Left lung (tissue), 14 donors: ENCODE measurements at places on chromosomes 7 and 10. TPM values are rescaled to one million over a fixed set of nuclear protein-coding genes. Genes with fewer than 3 reads are reported as not detected.

- no peak for DNase-seq
These were observed 53.5 kb downstream of the SCIN start for GRCh38 chr7:12623885-12624498.

DNA sequence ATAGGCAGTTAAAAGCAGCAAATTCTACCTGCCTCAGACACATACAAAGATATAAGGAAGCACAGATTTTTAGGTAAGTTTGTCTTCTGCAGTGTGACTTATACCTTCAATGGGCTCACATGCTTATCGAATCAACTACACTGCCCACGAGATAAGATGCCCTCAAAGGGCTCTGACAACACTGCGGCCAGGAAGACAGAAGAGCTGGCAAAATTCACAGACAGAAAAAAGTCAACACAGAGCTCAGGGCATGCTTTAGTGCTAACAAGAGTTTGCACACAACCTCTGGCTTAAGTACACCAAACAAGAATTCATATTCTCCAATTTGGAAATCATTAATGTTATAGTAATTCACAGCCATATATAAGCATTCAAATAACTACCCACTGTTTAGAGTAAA is 62.3 kb downstream of the LARP4B start:
- no peak for DNase-seq

DNA sequence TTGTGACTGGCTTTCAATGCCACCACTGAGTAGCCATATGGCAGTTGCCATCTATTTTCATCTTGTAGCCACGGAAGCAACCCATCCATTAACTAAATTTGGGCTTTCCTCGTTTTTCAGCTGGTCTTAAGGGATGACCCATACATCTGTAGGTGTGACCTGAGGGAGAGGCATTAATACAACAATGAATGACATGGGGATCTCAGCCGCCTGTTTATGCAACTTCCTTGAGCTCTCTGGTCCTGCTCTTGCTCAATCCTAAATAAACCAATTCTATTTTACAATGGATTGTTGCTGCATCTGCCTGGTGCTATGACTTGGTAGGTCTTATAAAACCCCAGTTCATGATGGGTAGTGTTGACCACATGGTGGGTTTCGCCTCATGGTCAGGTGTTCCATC is 21.9 kb upstream of the ADAM22 start:
- no peak for DNase-seq

DNA sequence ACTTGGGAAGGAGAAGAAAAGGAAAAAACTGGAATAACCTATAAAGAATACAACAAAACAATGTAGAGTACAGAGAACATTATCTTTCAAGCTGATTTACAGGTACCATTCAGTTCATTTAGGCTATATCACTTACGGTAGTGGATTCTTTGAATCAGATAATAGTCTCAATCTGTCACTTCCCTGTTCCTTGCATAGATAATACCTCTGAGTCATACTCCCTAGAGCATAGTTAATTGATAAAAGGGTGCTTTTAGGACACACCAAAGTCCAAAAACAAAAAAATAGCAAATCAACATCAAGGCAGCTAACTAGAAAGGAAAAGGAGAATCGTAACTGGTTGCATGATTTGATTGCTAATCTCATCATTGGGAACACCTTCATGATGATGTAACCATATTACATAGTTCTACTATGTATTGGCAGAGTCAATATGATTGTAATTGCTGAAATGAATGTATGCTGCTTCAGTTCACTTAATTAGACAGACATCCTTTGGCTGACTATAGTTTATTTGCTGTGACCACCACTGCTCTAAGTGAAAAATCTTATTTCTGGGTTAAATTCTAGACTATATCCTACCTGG is 844.4 kb downstream of the GATA3 start:
- DNase-seq: no peak

GRCh38 chr10:17650416-17650815 is 6.5 kb downstream of the STAM start:
- DNase-seq: no peak

DNA sequence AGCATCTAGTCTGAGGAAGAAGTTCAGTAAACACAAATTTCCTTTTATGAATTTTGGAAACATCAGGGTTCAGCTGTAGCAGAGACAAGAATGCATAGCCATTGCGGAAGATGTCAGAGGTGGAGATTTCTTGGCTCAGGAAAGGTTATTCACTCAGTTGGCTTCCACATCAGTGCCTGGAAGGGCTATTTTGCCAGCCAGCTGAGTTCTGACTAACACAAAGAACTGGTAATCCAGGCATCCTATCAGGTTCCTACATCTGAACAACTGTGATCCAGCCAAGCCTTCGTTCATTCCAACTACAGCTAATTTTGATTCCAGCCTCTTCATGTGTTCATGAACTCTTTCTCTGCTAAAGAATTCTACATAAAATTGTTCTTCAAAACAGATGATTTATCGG is 965.6 kb downstream of the XPNPEP1 start:
- DNase-seq: no peak

DNA sequence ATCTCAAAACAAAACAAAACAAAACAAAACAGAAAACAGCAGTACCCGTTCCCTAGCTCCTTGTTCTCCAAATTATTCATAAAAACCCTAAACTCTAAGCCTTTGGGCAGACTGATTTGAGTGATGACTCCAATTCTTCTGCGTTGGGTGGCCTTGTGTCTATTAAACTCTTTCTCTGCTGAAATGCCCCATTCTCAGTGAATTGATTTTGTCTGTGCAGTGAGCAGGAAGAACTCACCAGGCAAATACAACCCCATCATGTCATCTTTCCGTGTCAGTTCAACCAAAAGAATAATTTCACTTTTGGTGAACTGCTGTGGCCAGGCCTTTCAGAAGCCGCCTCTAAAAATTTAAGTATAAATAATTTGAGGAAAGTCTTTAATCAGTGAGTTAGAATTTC is 18.5 kb upstream of the TSPAN13 start:
- DNase-seq: no peak

DNA sequence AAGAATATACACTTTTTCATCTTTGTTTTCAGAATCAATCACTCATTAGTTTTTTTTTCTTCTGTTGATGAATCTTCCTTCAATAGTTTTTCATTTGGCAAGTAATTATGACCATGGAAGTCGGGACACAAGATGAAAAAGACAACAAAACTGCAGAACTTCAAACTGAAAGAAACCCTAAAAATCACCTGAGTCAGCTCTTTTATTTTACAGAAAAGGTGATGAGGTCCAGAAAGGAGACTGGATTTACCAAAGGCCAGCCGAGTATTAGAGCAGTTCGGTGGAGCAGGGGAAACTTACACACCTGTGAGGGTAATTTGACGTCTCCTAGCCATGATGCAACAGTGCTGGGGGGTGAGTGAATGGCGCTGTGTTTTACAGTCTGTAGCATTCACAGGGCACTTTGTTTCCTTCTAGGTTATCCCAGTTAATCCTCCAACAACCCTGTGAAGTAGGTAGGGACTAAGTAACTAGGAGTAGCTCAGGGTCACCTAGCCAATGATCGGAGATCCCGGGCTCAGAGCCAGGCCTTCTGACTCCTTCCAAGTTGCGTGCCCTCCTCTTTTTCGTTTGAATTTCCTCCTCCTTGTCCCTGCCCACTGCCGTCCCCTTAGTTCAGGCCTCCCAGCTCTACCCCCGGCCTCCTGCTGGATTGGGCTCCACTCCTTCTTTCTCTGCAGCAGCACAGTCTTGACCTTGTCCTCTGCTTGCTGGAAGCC is 14.0 kb downstream of the RBM20 start:
- DNase-seq: no peak

DNA sequence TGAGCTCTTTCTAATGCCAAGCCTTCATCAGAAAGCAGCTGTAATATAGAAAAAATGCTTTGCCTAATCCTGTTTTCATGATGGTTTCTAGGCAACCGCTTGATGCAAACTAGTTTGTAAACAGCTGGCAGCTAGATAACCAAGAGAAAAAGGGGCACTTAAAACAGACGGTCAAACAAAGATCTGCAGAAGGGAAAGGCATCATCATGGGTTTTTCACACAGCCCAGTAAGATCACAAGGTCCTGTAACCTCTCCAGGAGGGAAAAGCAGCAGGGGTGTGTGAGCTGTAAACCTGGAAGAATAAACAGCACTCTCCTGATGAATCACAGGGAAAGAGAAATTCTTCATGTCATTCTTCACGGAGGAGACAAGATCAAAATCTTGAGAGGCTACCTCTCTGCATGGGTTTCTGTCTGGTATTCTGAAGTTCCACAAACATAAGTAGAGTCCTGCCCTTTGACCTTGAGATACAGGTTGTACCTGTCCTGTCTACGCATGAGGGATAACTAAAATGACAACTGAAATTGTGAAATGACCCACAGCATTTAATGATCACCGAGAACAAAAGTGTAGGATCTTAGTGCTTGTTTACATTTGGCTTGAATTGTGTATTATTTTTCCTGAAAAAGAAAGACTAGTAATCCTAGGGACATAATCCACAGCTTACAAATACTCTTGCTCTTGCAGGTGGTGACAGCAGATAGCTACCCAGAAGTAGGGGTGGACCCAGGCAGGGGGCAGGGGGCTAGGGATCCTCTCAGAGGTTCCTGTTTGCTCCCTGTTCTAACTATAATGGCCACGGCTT is 48.0 kb downstream of the CREB3L2 start:
- no peak for DNase-seq

GRCh38 chr7:73726083-73726466 is 6.6 kb upstream of the STX1A start:
- DNase-seq: no peak

GRCh38 chr10:47255866-47256265 is 44.1 kb upstream of the GDF10 start:
- DNase-seq: no peak

DNA sequence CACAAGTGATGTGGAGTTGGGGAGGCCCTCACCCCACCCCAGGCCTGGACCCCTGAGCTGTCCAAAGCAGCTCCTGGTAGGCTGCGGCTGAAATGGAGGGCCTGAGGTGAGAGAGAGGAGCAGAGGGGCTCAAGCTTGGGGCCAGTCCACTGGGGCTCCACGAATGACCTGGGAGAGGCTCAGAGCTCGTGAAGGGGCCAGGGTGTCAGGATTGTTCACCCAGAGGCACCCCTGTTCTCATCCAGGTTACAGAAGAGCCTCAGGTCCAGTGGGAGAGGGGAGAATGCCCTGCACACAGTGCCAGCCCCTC is 102.2 kb upstream of the RET start:
- DNase-seq: no peak

DNA sequence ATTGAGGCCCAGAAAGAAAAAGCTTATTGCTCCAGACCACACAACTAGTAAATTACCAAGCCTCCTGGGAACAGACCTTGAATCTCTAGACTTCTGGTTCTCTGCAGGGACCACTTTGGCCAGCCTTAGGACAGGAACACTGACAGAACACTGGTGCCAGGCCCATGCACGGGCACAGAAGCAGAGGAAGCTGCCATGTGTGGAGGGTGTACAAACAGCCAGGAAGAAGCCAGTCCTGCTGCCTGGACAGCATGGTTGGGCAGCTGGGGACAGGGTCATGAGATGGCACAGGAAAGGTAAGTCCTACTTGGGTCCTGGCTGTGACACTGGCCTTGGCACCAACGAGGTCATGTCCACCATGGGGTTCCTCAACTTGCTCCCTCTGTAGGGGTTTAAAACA is 19.2 kb downstream of the MMRN2 start:
- no peak for DNase-seq

GRCh38 chr7:2823130-2823529 is 21.0 kb downstream of the GNA12 start:
- DNase-seq: no peak

- DNase-seq: no peak
These were observed 48.6 kb upstream of the NOBOX start for GRCh38 chr7:144452064-144452463.

GRCh38 chr10:126911301-126911700 is 6.1 kb downstream of the DOCK1 start:
- no peak for DNase-seq

GRCh38 chr10:12707461-12708185 is 293.9 kb downstream of the CCDC3 start:
- DNase-seq: peak; percentile 37

- peak; percentile 16 for DNase-seq
These were observed 733.9 kb upstream of the PHF14 start for GRCh38 chr7:10239695-10240345.

GRCh38 chr10:14485986-14486385 is 155.3 kb upstream of the FRMD4A start:
- no peak for DNase-seq

DNA sequence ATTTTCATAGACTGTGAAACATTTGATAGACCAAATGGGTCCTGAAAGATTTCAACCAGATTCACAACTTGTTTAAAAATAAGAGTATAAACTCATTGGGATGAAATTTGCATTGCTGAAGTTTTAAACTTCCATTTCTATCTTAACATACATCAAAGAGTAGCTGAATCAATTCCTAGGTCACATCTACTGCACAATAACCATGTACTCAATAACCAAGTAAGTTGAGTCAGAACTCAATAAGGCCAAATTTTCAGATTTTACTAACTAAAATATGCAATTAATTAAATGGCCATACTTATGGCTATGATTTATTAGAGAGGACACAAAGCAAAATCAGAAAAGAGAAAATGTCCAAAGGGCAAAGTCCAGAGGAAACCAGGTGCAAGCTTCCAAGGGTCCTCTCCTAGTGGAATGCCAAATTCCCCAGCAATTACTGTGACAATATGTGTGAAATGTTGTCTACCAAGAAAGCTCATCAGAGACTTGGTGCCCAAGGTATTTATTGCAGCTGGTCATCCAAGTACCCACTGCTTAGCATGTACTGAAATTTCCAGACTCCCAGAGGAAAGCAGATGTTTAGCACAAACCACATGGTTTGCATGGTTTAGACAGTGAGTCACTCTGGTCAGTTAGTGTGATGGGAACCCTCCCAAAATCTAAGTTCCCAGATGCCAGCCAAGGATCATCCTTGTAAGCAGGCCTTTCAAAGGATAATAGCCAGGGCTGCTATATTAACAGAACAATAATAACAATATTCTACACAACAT is 238.9 kb downstream of the IPMK start:
- no peak for DNase-seq

DNA sequence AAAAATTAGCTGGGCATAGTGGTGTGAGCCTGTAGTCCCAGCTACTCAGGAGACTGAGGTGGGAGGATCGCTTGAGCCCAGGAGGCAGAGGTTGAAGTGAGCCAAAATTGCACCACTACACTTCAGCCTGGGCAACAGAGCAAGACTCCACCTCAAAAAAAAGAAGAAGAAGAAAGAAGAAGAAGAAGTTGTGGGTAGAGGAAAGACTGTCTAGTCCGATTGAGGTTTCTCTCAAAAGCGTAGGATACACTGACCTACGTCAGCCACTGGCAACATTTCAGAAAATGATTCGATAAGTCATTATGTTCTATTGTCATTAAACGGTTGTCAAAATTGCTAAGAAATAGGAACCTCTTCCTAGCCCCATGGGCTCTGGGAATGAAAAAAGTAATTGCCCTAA is 22.3 kb upstream of the RHBDD2 start:
- no peak for DNase-seq

Gene PON1
- 0.42 TPM for total RNA-seq

Gene ADRB1
- 15.4 TPM for total RNA-seq

Gene AKR1C3
- total RNA-seq: 88.3 TPM

Gene SDHAF3
- 15.0 TPM for total RNA-seq

Gene OR2A1
- not detected for total RNA-seq

Gene DKK1
- total RNA-seq: 36.0 TPM

Gene ETV1
- 134 TPM for total RNA-seq

Gene MYO3A
- 1.0 TPM for total RNA-seq

Gene CCL26
- total RNA-seq: 0.58 TPM
